ENCODE measurements at places on chromosomes 3 and 15.

GRCh38 chr15:62050115-62050514 lies 10.1 kb downstream of the VPS13C start:
- DNase-seq = no peak

DNA sequence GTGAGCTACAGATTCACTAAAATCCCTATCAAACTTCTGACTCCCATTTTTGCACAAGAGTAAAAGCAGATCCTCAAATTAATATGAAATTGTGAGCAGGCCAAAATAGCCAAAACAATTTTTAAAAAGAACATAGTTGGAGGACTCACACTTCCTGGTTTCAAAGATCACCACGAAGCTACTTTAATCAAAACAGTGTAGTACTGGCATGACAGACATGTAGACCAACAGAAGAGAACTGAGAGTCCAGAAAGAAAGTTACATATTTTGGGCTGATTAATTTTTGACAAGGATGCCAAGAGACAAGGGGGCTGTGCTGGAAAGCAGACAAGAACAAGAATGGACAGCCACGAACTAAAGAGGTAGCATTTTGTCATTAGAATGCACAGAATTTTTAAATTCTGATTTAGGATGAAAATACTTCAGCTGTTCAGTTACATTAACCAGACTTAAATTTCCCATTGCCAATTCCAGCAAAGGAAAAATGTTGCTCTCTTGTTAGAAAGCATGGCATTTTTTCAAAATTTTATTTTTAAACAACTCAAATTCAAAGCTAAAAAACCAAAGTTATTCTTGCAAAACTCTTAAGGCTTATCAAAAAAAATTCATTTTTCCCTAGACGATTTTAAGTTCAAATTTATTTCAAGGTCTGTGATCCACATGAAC lies 14.0 kb downstream of the RYK start:
- no peak for DNase-seq

DNA sequence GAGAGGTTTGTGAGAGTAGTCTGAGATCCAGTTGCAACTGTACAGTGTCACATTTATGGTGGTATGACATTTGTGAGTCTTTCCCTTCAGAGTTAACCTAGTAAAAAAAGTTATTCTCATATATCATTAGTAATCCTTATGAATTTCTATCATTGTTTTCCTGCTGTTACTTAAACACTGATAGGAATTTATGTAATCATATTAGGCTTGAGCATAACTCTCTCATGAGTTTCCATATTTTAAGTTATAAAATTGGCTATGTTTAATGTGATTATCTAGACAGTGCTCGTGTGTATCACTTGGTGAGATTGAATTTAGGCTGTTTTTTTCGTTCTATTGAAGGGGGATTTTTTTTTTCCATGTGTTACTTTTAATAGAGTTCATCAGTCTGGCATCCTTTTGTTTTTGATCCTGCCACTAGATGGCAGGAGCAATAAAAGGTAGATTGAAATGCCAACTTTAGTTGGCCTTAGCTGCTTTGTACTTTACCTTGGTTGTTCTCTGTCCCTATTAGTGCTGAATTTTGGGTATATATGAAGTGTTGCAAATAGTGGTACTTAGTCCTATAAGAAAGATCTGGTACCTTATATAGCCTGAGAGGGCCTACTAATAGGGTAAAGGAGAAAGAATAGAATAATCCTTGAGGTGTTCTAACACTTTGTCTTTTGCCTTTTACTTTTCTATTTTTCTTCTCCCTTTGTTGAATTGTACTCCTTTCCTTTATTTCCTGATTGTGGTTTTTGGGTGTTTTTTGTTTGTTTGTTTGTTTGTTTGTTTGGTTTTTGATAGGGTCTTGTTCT lies 17.9 kb downstream of the STT3B start:
- no peak for DNase-seq

- DNase-seq = no peak
Observed at GRCh38 chr15:72783004-72783639, 436 bp downstream of the ADPGK start.

GRCh38 chr3:72185549-72186399 lies 400.8 kb upstream of the PROK2 start:
- DNase-seq = no peak

Measured in NCI-H187 (cell line).